Fibroblast of skin of right quadriceps (primary cell): ENCODE measurements at places on chromosomes 7 and 10.
A peak's percentile ranks its signal among the peaks of the same experiment; 100 is the strongest.

DNA sequence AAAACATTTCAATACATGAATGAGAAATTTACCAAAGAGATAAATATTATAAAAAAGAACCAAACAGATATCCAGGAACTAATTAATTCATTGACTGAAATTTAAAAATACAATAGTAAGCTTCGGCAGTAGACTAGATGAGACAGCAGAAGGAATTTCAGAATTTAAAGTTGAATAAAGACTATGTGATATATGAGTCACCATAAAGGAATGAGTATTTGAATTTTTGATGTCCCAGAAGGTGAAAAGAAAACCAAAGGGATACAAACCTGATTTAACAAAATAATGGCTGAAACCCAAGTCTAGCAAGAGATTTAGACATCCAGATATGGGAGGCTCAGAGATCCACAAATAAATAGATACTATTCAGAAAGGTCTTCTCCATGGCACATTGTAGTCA lies 623.9 kb upstream of the FOXK1 start:
- DNase-seq, result no peak

- DNase-seq, result peak; percentile 94
These were observed 1187.9 kb downstream of the XPNPEP1 start for GRCh38 chr10:108735380-108735779.

DNA sequence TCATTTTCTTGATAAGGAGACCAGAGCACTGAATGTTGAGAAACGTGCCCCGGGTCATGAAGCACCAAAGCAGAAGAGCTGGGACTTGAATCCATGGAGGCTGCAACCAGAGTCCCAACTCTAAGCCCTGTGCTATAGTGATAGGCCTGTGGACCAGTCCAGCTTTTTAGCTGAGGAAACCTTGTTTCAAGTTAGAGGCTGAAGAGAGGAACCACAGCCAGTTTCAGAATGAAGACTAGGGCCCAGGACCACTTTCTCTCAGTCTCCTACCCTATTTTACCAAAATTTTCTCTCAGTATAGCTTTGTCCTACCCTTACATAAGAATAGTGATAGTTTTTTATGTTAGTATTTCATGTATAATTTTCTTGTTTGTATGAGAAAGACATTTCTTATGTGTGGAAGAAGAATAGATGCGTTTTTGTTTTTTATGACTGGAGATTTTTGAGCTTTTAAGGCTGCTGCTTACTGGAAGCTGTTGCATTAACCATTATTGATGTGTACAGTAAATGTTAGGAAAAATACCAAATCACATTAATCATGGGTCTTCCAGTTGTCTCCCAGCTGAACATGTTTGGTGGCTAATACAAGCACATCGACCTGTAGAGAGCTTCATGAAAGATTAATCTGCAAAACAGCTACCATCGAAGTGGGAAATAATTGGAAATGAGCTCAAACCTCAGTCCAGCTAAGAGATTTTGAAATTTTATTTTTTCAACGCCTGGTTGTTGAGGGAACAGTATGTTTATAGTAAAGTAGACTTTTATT lies 45.0 kb upstream of the CSTF2T start:
- DNase-seq, result no peak

DNA sequence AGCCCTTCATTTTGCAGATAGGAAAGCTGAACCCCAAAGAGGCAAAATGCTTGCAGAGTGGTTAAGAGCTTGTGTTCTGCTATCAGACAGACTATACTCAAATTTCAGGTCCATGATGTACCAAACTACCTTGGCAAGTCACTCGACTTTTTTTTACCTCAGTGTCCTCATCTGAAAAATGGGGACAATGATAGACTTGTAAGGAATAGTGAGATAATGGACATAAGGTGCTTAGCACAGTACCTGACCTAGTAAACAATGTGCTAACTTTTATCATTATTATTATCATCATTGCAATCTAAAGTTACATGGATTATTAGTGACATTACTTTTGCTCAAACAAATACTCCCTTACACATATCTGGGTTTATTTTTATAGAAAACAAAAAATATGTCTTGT lies 79.4 kb upstream of the ARID5B start:
- DNase-seq, result no peak

DNA sequence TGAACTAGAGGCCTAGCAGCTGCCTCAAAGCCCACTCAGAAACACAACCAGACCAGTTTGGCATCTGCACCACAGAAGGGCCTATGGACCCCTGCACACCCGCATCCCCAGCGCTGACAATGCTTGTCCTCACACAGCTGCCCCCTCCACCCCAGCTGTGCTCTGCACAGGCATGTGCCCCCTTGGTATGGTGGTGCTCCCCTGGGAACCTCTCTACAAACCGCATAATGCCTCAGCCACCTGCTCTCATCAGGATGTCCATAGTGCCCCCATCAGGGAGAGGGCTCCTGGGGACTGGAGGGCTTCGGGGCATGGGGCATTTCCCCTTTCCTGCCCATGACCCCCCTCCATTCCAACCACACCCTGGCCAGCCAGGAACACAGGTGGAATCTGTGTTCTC lies 347.5 kb downstream of the GRID1 start:
- DNase-seq, result no peak

DNA sequence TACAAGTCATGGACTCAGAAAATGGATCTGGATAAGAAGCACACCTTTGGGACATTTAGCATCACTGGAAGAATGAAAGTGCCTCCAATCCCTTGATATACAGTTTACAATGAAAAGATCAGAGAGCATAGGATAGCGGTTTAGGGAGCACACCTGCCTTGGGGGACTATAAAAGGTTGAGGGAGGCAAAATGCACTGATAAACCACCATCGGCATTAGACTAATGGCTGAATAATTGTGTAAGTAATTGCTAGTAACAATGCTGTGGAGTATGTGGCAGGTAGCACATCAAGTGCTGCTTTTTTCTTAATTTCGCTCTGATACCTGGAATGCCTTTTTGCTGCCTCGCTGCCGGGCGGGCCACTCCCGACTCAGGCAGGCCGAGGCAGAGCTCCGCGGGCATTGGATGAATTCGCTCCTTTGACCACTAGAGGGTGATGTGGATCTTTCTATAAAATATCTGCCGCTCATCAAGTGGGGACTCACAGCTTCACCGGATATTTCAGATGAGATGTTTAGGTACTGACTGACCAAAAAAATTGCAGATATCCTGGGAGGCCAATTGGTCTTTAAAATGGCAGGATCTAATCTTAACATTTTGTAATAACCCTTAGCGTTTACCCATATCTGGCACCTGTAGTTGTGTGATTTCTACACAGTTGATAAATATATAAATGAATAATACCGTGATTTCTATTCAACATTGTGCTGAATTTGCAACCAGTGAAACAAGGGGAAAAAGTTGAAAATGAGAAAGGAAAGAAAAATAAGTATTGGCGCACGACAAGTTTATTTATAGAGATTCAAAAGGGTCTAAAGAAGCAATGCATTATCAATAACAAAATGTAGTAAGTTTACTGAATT lies 116.8 kb upstream of the PRSS1 start:
- DNase-seq, result peak; percentile 55

GRCh38 chr10:7258948-7259523 lies 151.8 kb downstream of the SFMBT2 start:
- DNase-seq, result peak; percentile 45

- no peak for DNase-seq
These were observed 55.3 kb upstream of the CFAP46 start for GRCh38 chr10:132997517-132998265.

DNA sequence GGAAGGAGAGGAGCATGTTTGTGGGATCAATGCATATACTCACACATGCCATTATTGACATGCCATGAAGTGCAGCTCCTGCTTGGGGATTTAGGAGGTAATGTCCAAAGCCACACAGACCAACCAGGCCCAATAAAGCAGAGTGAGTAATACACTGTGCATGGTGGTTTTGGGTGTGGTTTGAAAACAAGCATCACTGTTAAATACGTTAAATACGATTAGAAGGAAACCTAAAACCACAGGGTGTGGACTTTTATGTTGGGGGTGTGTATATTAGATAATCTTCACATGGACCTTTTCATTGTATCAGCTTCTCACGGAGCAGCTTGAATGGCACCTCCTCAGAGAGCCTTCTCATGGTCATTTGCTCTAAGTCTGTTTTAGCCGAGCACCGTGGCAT lies 10.4 kb upstream of the EIF3A start:
- peak; percentile 68 for DNase-seq

- peak; percentile 25 for DNase-seq
These were observed 509.7 kb upstream of the PODXL start for GRCh38 chr7:132065989-132066603.

DNA sequence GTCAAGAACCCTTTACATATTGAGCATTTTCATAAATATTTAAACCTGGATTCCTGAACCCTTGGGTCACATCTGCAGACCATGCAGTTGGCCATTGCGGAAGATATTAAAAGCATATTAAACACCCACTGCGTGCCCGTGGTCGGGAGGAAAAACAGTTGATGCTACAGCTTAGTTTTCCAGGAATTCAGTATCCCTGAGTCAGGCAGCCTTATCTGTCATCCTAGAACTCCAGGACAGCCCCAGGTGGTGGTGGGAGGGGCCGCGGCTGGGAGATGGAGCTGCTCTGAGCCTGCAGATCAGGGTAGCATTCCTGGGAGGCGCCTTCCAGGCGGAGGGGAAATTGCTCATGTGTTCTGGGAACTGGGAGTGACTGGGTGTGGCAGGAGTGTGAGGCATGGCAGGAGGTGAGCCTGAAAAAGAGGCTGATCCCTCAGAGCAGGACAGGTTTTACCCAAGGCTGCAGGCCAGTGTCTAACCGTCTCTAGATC lies 222.9 kb upstream of the SH2B2 start:
- DNase-seq, result peak; percentile 64

DNA sequence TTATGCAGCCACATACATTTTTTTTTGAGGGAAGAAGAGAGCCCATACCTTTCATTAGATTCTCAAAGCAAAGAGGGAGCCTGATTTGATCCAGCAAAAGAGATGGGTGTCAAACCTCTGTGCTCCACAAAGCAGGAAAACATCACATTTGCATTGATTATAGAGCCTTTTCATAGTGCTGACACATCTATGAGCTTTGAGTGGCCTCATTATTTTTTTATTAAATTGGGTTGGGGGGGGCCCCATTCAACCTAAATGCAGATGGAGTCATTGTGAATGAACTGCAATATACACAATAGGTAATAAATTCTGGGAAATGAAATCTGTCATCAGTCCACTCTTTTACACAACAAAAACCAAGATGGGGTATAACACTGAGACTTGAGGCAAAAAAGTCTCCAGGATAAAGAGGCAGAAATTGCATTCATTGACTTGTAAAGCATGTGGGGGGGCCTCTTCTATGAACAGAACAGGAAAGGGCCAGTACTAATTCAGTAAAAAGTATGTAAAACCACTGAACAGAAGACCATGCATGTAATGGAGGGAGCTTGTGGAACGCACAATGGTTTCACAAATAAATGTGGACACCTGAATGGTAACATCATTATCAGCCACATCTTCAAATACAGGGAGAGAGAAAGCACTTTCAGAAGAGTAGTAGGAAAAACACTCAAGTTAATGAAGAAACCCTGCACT lies 17.7 kb upstream of the ASB4 start:
- no peak for DNase-seq

DNA sequence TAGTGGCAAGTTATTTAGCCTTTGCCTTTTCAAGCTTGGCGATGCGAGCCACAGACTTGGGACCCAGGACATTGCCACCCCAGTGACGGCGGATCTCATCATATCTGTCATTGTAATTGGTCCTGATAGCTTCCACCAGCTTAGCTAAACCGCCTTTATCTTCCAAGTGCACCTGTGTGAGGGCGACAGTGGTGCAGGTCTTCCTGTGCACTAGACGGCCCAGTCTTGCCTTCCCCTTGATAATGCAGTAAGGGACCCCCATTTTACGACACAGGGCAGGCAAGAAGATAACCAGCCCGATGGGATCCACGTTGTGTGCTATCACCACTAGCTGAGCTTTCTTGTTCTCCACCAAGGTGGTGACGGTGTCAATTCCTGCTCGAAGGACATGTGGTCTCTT lies 99.6 kb upstream of the ITGB1 start:
- DNase-seq, result no peak

- DNase-seq, result no peak
These were observed 115.9 kb downstream of the RAPGEF5 start for GRCh38 chr7:22240904-22241571.

GRCh38 chr10:5531558-5532306 lies 7.0 kb downstream of the CALML3 start:
- no peak for DNase-seq

- DNase-seq, result no peak
These were observed 143.7 kb downstream of the DNAJB6 start for GRCh38 chr7:157480371-157481050.

DNA sequence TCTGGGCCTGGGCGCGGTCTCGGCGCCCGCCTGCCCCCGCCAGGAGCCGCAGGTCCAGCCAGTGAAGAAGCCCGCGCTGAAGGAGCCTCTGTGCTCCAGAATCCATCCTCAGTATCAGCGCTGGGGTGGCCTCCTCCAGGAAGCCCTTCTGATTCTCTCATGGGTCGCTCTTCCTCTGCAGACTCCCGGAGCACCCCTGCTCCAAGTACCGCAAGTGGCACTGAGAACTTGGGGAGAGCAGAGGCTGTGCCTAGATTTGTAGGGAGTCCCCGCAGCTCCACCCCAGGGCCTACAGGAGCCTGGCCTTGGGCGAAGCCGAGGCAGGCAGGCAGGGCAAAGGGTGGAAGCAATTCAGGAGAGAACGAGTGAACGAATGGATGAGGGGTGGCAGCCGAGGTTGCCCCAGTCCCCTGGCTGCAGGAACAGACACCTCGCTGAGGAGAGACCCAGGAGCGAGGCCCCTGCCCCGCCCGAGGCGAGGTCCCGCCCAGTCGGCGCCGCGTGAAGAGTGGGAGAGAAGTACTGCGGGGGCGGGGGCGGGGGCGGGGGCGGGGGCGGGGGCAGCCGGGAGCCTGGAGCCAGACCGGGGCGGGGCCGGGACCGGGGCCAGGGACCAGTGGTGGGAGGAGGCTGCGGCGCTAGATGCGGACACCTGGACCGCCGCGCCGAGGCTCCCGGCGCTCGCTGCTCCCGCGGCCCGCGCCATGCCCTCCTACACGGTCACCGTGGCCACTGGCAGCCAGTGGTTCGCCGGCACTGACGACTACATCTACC lies at the start of gene ALOX5:
Gene ALOX5, plus strand, starts transcription at position 641 of the 774 bp plus-strand sequence. Its CDS starts 64 bp downstream, at position 705.
- DNase-seq, result no peak

GRCh38 chr7:111308691-111309090 lies 217.8 kb downstream of the LRRN3 start:
- no peak for DNase-seq

DNA sequence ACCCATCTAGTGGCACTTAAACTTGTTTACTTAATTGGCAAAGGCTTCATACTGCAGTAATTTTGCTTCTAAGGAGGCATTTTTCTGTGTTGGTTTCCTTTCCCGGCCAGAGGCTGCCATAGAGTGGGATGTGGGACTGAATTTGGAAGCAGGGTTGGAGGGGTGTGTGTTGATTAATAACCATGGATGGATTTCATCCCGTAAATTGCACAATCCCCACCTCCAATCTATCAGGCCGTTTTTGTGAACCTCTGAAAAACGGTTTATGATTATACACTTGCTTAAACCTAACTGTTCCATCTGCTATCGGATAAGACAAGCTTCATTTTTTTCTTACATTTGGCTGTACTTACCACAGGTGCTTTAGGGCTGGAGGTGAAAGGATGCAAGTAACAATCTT lies 1.3 kb downstream of the TMEM60 start:
- DNase-seq, result no peak

DNA sequence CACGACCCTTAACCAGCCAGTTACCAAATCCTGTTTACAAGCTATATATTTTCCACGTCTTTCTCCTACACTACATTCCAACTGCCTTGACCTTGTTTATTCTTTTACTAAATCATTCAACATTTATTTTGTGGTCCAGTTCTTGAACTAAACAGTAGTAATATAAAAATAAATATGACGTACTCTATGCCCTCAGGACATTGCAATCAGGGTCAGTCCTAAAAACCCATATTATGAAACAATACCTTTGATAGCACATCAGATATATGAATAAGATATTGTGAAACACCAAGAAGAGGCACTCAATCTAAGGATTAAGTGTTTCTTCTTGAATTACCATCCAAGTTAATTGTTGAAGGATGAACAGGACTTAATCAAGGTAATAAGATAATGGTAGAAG lies 52.5 kb upstream of the WNT16 start:
- no peak for DNase-seq
